NCI-H1092 (cell line): ENCODE measurements at places on chromosomes 1 and 21.

DNA sequence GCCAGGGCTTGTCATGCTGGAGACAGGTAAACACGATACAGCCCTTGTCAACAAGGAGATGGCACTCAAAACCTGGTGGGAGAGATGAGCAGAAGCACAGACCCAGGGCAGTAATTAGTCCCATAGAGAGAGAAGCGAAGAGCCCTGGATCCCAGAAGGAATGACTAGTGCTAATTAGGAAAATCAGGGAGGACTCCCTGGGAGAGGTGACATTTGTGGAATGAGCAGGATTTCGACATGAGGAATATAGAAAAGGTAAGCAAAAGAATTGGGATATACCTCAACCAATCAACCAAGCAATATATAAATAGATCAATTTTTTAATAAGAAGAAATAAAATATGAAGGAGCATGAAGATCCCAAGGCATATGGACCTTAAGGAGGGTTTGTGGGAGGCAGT lies 98.5 kb upstream of the GJB5 start:
- no peak for DNase-seq

GRCh38 chr1:51063121-51063520 lies 38.9 kb upstream of the C1orf185 start:
- DNase-seq = no peak

DNA sequence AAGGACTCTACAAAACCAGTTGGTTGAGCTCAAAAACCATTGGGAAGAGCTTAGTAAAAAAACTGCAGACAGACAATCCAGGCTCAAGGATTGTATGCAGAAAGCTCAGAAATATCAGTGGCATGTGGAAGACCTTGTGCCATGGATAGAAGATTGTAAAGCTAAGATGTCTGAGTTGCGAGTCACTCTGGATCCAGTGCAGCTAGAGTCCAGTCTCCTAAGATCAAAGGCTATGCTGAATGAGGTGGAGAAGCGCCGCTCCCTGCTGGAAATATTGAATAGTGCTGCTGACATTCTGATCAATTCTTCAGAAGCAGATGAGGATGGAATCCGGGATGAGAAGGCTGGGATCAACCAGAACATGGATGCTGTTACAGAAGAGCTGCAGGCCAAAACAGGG lies 104.0 kb upstream of the BMP8A start:
- DNase-seq = no peak

DNA sequence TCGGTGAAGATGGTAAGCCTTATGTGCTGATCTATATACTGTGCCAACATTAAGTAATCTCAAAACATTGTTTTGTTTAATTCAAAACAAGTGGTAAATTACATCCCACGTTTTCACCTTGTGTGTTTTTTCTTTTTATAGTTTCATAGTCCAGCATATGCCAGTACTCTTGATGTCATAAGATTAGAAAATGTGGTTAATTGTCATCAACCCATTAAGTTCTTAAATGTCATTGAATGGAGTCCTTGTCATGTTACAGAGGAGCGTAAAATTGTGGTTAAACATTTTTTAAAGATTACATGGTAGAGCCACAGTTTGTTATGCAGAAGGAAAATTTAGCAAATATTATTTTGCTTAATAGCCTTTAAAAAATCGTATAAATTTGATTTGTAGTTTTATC lies 93.1 kb downstream of the FNBP1L start:
- DNase-seq = no peak

DNA sequence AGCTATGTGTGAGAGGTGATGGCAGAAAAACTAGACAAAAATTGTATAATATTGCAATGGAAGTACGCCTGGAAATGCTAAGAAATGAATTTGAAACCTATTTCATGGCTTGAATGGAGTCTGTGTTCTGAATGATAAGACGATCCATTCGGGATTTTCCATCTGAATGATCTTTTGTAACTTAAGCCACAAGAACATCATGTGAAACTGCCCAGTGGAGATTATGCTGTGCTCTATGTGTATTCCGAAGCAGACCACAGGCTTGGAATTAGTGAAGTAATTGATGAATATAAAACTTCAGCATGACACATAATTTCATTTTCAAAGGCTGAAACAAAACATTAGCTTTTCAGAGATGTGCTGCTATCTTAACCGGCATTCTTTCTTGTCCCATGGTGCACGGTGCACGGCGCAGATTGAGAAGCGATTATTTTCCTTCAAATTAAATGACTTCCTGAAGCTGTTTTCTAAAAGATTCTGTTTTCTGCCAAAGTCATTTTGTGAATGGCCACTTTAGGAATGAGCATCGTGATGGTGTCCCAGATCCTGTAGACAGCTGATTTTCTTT lies 652.9 kb downstream of the PLA2G4A start:
- DNase-seq = no peak

GRCh38 chr1:227758366-227758765 lies 23.1 kb downstream of the SNAP47 start:
- DNase-seq = no peak

GRCh38 chr1:246199086-246199645 lies 307.9 kb downstream of the SMYD3 start:
- no peak for DNase-seq

DNA sequence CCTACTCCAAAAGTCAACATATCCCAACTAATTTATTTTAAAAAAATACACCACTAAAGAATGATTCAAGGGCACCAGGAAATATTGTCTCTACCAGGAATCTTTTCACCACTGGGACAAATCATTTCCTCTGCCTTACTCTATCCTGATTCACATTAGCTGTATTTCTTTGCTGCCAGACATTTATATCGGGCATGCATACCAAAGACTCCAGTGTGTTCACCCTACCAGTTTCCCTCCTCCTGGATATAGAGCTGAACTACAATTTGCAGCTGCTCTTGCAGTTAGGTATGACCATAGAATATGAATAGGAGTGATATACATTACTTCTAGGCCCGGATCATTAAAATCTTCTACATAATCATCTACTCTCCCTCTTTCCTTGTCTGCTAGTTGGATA lies 7.6 kb downstream of the KCNJ6 start:
- DNase-seq = no peak

DNA sequence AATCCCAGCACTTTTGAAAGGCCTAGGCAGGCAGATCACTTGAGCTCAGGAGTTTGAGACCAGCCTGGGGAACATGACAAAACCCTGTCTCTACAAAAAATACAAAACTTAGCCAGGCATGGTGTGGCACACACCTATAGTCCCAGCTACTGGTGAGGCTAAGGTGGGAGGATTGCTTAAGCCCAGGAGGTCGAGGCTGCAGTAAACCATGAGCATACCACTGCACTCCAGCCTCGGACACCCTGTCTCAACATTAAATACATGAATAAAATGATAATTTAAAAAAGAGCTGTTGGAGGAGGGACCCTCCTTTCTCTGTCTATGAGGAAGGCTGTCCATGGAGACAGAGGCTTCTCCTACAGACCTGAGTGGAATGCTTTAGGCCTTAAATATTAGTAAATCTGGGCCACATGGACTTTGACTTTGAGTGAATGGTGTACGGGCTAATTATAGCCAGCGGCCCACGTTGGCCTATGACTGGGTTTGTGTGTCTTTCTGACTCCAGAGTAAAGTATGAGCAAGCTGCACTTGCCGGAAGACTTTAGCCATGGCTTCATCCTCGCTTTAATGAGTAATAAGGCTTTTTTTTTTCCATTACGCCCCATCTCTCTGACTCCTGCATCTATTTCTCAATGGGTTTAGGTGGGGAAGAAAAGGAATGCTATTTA lies 21.3 kb downstream of the RAB3B start:
- DNase-seq = no peak

GRCh38 chr1:208329300-208329699 lies 85.1 kb upstream of the PLXNA2 start:
- DNase-seq = no peak

- DNase-seq = no peak
Observed at GRCh38 chr1:45913731-45914501, 110.5 kb downstream of the MAST2 start.

DNA sequence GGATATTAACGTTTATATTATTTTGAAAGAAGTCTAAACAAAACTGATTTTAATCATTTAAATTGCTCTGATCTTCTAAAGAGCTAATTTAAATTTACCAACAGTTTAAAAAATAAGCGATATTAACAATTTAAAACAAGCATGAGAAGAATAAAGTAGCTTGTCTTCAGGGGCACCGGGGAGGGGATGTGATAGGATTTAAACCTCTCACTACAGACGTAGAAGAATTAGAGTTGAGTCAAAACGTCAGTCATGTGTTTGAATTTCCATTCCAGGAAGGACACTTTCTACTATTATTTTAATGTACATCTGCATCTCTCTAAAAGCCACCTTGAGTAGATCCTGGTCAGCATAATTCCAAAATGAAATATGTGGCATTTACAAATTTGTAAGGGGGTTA lies 58.2 kb upstream of the TPTE start:
- DNase-seq = no peak
